ENCODE measurements at places on chromosomes 6 and 20. TPM values are rescaled to one million over a fixed set of nuclear protein-coding genes. Genes with fewer than 3 reads are reported as not detected.

Gene DEFB119
- total RNA-seq: not detected

Gene PLA2G7
- total RNA-seq: 0.55 TPM

Gene DNAH8
- not detected for total RNA-seq

Gene CYP24A1
- total RNA-seq: not detected

Gene GLP1R
- total RNA-seq: 10.3 TPM

Gene VSTM2L
- total RNA-seq: 158 TPM

DNA sequence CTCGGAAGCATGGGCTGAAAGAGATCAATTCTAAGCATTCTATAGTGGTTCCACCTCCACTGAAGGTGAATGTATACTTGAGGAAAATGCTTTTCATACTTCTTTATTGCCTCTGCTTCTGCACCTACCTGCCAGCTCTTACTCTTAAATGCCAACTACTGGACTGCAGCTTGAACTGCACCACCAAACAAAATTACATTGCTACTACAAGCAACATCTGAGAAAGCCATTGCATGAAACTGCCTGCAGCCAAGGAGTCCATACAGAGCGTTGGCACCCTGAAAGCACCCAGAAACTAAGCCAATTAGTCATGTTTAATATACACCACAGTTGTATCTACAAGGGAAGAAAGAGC, 440.9 kb downstream of the BTBD3 start:
- no peak for DNase-seq

DNA sequence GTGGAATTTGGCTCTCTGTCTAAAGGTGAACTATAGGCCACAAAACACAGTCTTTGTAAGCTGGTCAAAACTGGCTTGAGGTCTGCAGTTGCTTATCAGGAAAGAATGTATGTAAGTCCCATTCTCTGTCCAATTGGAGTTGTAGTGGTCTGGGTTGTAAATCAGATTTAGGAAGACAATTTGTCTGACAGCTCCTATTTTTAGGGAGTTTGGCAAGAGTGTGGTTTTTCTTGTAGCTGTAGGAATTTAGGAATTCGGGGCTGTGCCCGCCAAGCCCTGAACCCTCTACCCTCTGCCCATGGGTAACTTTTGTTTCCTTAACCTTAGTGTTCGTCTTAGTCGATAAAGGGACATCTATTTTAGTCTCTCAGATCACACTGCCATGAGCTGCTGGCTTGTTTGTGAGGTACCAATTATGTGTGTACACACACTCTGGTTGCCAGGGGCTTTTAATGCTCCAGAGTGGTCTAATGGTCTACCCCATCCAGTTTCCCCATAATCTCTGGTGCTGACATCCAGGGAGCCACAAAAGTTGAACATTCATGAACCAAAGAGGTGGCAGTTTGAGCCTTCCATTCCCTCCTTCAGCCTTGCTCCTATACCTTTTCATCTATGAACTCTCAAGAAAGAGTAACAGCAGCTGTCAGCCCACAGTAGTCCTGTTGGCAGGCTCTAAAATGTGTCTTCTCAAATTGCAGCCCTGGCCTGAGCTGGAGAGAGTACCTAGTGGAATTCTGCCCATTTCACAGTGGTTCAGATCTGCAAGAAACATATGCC, 93.0 kb downstream of the ANKRD6 start:
- DNase-seq: no peak

GRCh38 chr20:62964700-62965099, 12.2 kb downstream of the SLC17A9 start:
- no peak for DNase-seq

DNA sequence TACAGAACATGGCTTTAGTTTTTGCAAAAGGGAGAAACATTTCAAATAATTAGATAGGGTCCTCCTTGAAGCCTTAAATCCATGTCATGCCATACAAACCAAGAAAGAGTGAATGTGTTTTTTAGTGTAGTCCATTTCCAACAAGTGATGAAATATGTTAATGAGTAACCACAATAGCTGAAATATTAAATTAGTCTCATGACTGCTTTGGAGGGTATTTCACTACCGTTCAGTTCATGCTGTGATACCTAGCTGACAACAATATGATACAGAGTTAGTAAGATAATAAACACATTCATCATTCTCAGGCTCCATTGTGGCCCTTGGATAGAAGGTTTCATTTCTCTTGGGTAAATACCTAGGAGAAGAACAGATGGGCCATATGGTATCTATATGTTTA, 5.8 kb upstream of the ID4 start:
- no peak for DNase-seq

GRCh38 chr6:119716668-119717270, 367.2 kb upstream of the MAN1A1 start:
- no peak for DNase-seq

GRCh38 chr20:32051720-32052089, 337 bp upstream of the HCK start:
- DNase-seq: no peak

GRCh38 chr6:36413489-36414480, 26.3 kb upstream of the ETV7 start:
- DNase-seq: no peak

DNA sequence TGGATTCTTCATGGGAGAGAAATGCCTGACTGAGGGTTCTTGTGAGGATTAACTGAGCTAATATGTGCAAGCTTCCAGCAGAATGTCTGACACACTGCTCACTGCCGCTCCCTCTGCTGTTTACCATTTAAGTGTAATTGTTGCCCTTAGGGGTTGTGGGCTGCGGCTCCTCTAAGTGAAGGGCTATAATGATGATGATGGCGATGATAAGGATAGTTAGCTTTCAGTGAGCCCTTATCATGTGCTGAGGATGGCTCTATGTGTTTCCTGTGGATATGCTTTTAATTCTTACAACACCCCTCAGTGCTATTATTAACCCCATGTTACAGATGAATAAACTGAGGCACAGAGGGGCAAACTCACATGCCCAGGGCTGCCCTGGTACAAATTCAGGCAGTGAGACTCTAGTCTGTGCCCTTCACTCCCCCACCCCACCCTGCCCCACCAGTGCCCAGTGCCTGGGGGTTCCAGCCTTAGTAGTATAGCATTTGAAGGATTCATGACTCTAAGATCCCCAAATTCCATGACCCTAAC, 33.4 kb downstream of the TGM2 start:
- peak; percentile 5 for DNase-seq

GRCh38 chr6:107731422-107732319, 92.4 kb downstream of the SCML4 start:
- no peak for DNase-seq

DNA sequence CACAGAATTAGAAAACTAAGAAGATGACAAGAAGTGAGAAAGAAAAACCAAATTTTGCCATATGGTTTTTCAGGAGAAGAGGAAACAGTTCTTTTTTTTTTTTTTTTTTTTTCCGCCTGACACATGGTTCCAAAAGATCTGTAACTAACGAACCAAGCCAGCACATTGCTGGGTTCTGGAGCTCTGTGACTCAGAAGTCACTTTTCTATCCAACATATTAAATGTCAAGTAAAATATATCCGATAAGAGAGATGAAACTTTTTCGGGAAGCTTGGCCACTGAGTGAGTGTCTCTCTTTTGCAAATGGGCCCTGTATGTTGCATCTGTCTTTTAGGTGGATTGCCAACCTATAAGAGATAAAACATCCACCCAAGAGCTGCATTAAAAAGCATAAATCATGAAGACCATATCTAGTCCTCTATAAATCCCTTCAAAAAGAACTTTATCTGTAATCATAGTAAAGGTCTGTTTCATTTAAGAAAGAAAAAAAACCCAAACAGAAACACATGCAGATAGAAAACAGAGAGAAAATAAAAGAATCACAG, 4.6 kb downstream of the METTL24 start:
- no peak for DNase-seq

- no peak for DNase-seq
Measured at GRCh38 chr6:25042984-25043725, 107.4 kb upstream of the RIPOR2 start.

DNA sequence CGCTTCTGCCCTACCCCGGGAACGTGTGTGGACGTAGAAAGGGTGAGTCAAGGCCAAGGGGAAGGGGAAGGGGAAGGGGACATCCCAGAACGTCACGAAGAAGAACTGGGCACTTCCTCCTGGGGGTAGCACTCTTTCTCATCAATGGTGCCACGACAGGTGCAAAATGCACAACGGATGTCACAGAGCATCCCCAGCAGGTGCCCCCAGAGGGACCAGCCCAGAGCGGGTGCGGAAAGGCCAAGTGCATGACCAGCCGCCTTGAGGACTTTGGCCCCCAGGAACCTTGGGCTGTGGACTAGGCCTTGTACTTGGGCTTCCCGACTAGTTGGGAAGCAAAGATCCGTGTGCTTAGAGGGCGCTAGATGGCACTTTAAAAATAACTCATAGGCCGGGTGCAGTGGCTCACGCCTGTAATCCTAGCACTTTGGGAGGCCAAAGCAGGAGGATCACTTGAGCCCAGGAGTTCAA, 12.1 kb upstream of the SRC start:
- no peak for DNase-seq

DNA sequence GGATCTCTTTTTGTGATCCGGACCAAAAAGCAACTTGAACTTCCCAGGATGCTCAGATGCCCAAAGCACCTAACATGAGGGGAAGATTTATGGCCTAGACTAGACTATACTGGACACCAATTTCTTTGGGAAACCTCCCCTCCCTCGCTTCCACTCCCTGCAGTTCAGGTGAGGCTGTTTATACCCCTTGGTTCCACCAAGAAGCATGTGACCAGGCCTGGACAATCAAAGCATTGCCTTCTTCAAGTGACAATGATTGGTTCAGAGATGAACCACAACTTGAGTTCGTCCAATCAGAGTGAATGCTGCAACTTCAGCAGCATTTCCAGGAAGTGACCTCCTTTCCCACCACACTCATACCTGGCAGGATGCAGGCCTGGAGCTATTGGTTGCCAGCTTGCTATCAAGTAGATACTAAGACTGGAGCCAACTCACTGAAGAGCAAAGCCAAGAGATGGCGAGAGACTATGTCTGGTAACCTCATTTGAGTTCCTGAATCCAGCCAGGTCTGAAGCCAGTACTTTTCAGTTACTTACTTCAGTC, 45.6 kb upstream of the SLC9A8 start:
- DNase-seq: no peak

DNA sequence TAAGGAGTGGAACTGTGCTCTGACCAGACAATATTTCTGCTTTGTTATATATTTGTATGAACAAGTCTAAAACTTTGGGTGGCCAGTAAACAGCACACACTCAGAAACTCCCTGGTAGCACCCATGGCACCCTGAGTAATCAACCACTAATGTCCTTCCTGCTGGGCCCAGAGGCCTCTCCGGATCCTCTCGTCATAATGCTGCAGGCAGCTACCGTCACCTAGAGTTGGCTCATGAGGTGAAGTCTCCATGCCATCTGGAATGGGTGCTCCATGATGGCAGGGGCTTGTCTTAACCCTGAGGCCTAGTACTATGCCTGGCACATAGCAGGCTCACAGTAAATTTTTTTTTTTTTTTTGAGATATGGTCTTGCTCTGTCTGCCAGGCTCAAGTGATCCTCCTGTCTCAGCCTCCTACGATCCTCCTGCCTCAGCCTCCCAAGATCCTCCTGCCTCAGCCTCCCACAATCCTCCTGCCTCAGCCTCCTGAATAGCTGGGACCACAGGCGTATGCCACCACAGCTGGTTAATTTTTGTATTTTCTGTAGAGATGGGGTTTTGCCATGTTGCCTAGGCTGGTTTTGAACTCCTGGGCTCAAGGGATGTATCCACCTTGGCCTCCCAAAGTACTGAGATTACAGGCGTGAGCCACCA, 3.0 kb upstream of the SDCBP2 start:
- no peak for DNase-seq

- no peak for DNase-seq
Measured at GRCh38 chr6:130981409-130981808, 81.6 kb downstream of the EPB41L2 start.

- DNase-seq: no peak
Measured at GRCh38 chr6:7914311-7914710, 3.7 kb upstream of the TXNDC5 start.

GRCh38 chr6:136524936-136525413, 25.2 kb downstream of the MAP7 start:
- no peak for DNase-seq

DNA sequence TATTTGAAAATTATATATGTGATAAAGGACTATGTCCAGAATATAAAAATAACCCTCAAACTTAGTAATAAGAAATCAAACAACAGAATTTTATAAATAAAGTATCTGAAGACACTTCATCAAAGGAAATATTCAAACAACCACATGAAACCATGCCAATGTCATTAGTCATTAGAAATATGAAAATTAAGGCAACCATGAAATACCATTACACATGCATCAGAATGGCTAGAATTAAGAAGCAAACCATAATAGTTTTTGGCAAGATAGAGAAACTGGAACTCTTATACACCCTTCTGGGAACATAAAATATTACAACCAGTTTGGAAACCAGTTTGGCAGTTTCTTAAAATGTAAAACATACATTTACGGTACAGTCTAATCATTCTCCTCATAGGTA, 137.2 kb upstream of the ADGRB3 start:
- no peak for DNase-seq

DNA sequence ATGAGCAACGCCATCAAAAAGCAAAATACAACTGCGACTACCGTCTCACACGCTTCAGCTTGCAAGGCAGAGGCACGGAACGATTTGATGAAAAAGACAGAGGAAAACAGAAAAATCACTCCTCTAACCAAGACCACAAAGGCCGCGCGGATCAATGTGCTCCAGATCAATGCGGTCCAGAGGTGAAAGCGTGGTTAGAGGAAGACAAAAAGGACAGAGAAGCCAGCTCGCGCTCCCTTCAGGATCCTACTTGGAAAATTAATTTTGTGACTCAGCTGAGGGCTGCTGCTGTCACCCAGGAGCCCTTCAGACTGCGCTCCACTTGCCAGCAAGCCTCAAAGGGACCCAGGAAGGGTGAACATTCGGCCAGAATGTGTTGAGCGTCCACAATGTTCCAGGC, 140.2 kb upstream of the RPS6KA2 start:
- no peak for DNase-seq

- peak; percentile 67 for DNase-seq
Measured at GRCh38 chr6:13554929-13555333, 19.5 kb upstream of the SIRT5 start.

DNA sequence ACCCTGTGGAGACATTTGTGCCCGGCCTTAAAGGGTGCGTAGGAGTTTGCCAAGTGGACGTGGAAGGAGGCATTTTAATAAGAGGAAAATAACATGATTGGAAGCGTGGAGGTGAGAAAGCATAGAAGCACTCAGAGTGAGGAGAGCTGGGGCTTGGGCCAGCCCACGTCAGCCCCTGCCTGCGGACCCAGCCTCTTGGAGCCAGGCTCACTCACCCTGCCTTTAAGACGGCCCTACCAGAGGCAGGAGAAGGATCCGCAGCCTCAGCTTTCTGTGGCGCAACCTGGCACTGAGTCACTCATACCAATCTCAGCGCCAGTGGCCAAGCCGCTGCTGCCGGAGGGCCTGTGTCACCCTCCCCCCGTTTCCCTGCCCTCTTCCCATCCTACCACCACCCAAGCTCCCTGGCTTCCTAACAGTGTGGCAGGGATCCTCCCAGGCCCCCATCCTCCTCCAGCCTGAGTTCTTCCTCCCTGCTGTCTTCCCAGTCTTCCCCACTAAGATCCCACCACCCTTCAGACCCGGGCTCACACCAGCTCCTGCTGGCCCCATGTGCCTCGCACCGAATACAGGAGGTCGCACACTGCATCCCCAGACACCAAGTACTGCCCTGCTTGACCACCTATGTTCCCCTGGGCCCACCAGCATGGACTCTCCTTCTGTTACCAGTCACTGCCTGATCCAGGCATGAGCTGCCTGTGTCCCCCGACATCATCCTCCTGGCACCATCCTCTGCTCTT, 285.2 kb downstream of the UST start:
- DNase-seq: no peak

GRCh38 chr20:54068966-54069365, 1.4 kb downstream of the BCAS1 start:
- DNase-seq: no peak

GRCh38 chr6:164035900-164036485, 621.5 kb downstream of the QKI start:
- no peak for DNase-seq

GRCh38 chr6:101259505-101259904, 134.0 kb upstream of the GRIK2 start:
- no peak for DNase-seq

All from left cardiac atrium (tissue), 4 donors.